ENCODE measurements at places on chromosomes 7 and 10.
A peak's percentile ranks its signal among the peaks of the same experiment; 100 is the strongest.

DNA sequence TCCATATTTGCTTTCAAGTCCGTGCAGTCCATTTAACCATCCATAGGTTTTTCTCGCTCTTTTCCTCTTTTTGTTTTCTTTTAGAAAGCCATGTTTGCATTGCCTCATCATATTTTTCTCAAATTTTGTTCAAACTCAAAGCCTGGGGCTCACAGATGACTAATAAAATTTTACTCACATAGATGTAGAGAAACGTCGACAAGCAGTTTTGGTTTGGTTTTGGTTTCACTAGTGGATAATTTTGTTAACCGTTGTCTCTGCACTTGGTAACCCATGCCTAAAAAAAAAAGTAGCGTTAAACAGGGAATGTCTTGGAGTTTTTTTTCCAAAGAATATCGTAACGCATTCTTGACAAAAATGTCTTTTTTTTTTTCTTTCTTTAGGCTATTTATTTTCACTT lies 344.2 kb upstream of the GALNT17 start:
- DNase-seq, result no peak

- no peak for DNase-seq
These were observed 314.3 kb downstream of the HPSE2 start for GRCh38 chr10:98921316-98921715.

- no peak for DNase-seq
These were observed 38.2 kb upstream of the GTF2I start for GRCh38 chr7:74619235-74619860.

- DNase-seq, result no peak
These were observed 39.7 kb upstream of the HYAL4 start for GRCh38 chr7:123805287-123805686.

- no peak for DNase-seq
These were observed 126.9 kb downstream of the CNNM2 start for GRCh38 chr10:103044942-103045489.

DNA sequence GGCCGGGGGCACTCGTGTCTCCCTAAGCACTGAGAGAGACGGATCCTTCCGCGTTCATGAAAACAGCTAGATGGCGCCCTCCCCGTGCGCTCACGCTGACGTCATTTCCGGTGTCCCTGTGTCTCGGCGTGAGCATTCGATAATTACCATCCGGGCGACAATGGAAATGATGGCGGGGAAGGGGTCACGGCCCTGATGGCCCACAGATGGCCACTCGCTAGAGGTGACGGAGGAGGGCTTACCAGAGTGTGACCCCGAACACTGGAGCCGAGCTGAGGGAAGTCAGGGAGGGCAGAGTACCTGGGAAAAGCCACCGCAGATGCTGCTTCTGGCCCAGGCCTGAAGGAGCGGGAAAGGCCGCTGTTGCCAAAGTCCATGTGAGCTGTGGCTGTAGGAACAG lies 222.9 kb downstream of the TCERG1L start:
- no peak for DNase-seq

- no peak for DNase-seq
These were observed 339.4 kb upstream of the SHH start for GRCh38 chr7:156151658-156152057.

- DNase-seq, result no peak
These were observed 17.3 kb downstream of the MYOF start for GRCh38 chr10:93464776-93465388.

DNA sequence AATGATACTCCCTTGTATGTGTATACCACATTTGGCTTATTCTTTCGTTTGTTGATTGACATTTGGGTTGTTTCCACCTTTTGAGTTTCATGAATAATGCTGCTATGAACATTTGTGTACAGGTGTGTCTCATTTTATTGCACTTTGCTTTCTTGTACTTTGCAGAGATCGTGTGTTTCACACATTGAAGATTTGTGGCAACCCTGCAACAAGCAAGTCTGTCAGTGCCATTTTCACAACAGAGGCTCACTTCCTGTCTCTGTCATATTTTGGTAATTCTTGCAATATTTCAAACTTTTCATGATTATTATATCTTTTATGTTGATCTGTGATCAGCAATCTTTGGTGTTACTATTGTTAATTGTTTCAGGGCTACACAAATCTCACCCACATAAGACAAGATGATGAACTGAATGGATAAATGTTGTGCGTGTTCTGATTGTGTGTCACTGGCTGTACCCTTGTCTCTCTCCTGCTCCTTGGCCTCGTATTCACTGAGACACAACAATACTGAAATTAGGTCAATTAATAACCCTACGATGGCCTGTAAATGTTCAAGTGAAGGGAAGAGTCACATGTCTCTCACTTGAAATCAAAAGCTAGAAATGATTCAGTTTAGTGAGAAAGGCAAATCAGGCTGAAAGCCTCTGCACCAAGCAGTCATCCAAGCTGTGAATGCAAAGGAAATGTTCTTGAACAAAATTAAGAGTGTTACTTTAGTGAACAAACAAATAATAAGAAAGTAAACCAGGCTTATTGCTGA lies 133.6 kb upstream of the JCAD start:
- no peak for DNase-seq

DNA sequence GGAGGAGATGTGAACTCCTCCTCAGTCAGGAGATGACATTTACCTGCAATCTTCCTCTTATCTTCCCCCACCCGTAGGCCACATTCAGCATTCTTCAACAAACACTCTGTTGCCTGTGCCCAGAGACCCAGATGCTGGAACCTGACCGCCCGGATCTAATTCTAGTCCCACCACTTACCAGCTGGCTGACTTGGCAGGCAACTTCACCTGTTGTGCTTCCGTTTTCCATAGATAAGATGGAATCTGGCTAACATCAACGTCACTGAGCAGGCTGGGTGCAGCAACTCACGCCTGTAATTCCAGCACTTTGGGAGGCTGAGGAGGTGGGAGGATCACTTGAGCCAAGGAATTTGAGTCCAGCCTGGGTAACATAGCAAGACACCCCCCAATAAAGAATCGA lies 21.3 kb upstream of the FXYD4 start:
- no peak for DNase-seq

DNA sequence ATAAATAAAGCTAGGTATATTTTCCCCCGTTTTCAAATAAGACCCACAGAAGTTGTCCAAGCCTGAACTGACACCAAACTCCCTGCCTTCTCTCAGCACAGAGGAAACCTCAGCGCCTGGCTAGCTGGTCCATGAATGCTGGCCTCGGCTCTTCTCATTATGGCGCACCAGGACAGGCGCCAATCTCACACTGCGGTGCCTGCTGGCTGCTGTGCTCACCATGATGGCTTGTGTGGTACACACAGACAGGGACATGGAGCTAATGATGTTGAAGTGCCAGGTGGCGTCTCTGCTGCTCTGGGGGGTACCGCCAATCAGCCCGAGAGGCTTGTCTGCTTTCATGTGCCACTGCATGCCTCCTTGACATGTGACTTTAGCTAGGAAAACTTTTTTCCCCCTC lies 43.2 kb upstream of the USP6NL start:
- no peak for DNase-seq

DNA sequence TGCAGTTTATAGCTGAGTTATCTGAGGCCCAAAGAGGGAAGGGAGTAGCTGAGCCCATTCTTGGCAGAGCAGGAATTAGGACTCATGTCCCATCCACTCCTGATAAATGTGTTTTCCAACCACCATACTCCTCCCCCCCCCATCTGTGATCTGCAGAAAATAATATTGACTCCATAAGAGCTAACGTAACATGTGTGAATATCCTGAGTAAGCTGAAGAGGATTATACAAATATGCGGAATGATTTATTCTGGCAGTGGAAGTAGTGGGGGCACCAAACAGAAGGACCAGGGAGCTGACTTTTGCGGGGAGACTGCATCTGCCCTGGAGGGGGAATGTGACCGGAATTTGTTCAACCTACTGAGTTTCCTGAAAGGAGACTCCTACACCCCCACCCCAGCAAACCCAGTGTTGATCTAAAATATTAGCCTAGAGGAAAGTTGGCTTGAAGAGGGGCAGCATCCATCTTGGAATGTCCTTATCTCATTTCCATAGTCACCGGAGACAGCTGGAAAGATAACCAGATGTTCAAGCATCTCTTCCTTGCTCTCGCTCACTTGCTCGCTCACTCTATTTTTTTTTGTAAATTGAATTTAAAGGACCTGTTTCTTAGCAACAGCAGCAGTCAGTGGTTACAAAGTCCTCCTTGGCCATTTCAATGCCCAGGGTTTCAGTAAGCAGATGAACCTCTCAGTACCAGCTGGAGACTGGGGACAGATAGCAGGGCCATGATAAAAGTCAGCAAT lies 114.7 kb downstream of the RPS24 start:
- no peak for DNase-seq

- no peak for DNase-seq
These were observed 548.9 kb upstream of the STEAP1 start for GRCh38 chr7:89605362-89605761.

DNA sequence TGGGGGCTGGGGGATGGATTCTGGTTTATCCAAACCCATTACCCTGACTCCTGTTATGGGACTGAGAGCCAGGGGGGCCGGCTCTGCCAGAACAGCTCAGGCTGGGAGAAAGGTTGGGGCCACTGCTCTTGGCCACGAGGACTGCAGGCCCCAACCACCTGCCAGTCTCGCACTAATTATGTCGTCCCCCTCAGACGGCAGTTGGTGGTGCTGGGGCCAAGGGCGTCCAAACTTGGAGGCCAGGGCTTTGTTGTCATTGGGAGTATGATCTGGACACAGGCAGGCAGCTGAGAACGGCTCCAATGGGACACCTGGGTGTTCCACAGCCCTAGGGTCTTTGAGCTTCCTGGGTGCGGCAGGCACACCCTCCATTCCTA lies 34.7 kb downstream of the DRGX start:
- no peak for DNase-seq

- no peak for DNase-seq
These were observed 100.4 kb downstream of the ZNF467 start for GRCh38 chr7:149673006-149673405.

DNA sequence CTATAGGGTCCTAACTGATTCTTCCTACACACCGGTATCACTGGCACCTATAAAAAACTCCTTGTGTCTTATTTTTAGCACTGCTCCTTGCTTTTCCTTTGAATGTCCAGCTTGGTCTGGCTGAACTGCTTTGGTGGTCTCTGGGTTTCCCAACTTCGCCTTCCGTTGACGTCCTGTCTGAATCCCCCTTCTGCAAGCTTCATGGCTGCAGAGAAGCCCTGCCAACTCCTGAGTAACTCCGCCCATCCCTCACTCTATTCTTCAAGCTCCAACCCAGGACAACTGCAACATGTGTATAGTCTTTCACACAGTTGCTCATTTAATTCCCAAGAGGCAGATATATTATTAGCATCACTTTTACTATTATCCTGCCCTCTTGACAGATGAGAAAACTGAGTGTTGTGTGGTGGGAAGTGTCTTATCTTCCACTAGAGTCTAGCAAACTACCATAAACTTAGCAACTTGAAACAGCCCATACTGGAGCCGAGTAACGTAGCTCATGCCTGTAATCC lies 40.9 kb downstream of the MTURN start:
- no peak for DNase-seq

GRCh38 chr7:158345731-158346130 lies 241.9 kb downstream of the PTPRN2 start:
- no peak for DNase-seq

GRCh38 chr7:123573896-123574467 lies 16.4 kb upstream of the NDUFA5 start:
- DNase-seq, result no peak

- no peak for DNase-seq
These were observed 248.0 kb downstream of the TNS3 start for GRCh38 chr7:47333959-47334358.

DNA sequence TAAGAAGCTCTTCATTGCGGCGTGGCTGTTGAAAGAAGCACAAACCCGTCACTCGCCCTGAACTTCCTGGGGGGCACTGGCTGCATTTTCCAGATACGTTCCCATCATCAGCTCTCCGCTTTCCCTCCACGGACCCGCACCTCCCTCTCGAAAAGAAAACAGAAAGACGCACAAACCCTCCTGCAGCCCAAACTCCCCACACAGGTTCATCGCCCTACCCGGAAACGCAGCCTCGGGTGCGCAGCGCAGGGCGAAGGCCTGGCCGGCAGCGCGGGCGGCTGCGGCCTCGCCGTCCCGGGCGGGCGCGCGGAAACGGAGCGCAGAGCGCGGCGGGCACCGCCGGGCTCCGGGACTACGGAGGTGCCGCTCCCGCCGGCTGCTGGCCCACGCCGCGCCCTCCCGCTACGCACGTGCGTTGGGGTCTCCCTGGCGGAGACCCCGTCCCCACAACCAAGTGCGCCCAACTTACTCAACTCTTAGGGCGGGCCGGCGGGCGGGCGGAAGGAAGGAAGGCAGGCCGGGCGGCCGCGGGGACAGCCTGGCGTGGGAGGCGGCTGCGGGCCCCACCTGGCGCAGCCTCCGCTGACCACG lies 822 bp downstream of the ZNF800 start:
- peak; percentile 60 for DNase-seq

- no peak for DNase-seq
These were observed 1.6 kb upstream of the COPS6 start for GRCh38 chr7:100087055-100087750.

DNA sequence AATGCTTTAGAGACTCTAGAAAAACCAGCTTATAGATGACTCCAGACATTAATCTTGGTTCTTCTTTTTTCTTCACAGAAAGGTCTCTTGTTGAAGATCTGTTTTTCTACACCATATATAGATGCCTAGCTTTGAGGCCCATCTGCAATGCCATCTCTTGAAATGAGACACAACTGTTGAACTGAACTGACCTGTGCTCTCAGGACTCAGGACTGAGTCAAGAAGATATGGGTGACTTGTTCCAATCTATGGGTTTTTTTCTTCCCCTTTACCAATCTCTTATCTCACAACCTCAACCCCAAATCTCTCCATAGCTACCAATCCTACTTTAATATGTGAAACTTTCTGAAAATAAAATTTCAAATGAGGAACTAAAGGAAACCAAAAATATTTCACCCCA lies 194.7 kb downstream of the SNX13 start:
- no peak for DNase-seq

- DNase-seq, result no peak
These were observed 278.5 kb upstream of the KLF14 start for GRCh38 chr7:131012477-131013031.

GRCh38 chr7:50227726-50228125 lies 76.8 kb upstream of the IKZF1 start:
- no peak for DNase-seq

DNA sequence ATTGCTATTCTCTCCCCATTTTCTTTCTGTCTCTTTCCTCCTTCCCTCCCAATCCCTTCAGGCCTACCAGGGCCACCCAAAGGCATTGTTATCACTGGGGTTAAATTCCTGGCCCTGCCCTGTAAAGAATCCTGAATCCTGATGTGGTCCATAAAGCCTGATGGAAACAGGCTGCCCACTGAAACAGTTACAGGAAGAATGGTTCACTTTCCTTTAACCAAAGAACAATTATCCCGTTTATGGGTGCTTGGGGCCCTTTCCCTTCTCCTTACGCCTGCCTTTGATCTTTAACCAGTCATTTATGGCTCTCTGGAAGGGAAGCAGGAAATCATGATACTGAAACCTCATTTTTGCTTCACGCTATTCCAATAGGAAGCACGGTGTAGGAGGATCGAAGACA lies 273.1 kb upstream of the NEBL start:
- DNase-seq, result no peak

- no peak for DNase-seq
These were observed 53.8 kb downstream of the HGF start for GRCh38 chr7:81715984-81716588.

GRCh38 chr7:44219371-44220045 lies 18.7 kb downstream of the YKT6 start:
- no peak for DNase-seq

Measured in stimulated activated CD4-positive, alpha-beta T cell treated with anti-CD3 and anti-CD28 coated beads, Interleukin-2, amount 100 ng/mL, for 24 hours (primary cell).